T-helper 17 cell (primary cell): ENCODE measurements at places on chromosomes 6 and 20. TPM values are rescaled to one million over a fixed set of nuclear protein-coding genes. Genes with fewer than 3 reads are reported as not detected.

GPR63 gene
- total RNA-seq, result 0.80 TPM

ROS1 gene
- not detected for total RNA-seq

SNAP25 gene
- not detected for total RNA-seq

LY6G5C gene
- 4.6 TPM for total RNA-seq

GRCh38 chr6:135322427-135323201 lies 141.5 kb downstream of the MYB start:
- H3K27ac ChIP-seq, result no peak overlapping the region
- no peak overlapping the region for H3K4me3 ChIP-seq
- H3K27me3 ChIP-seq, result no peaks in the 10 kb centered on the region
- no peak for DNase-seq

GRCh38 chr6:29680904-29681303 lies at the start of gene ZFP57:
ZFP57 (minus strand) TSS chr6:29681152; CDS start chr6:29677003, 4,149 bp downstream.
- H3K36me3 ChIP-seq, result no peaks in the 10 kb centered on the region
- H3K27me3 ChIP-seq, result peaks cover 14% of the 10 kb centered on the region
- H3K27ac ChIP-seq, result peak within 1 kb of the TSS; percentile 47
- no peak for DNase-seq
- H3K4me1 ChIP-seq, result peaks cover 17% of the 10 kb centered on the region

DNA sequence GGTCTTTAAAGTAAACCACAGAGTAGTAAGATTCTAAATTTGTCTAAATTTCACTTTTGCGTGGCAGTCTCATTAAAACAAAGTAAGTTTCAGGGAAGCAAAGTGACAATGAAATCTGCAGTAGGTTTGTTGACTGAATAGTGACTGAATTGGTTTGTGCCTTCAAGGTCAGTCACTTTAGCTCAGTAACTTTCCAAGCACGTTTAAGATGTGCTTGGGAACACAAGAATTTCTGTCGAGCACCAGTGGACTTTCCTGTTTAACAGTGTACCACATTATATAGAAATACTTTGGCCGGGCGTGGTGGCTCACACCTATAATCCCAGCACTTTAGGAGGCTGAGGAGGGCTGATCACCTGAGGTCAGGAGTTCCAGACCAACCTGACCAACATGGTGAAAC lies 1.7 kb upstream of the CD24 start:
- no peak for DNase-seq
- peaks cover 58% of the 10 kb centered on the region for H3K27me3 ChIP-seq
- H3K4me3 ChIP-seq, result no peak overlapping the region
- no peaks in the 10 kb centered on the region for H3K36me3 ChIP-seq

DNA sequence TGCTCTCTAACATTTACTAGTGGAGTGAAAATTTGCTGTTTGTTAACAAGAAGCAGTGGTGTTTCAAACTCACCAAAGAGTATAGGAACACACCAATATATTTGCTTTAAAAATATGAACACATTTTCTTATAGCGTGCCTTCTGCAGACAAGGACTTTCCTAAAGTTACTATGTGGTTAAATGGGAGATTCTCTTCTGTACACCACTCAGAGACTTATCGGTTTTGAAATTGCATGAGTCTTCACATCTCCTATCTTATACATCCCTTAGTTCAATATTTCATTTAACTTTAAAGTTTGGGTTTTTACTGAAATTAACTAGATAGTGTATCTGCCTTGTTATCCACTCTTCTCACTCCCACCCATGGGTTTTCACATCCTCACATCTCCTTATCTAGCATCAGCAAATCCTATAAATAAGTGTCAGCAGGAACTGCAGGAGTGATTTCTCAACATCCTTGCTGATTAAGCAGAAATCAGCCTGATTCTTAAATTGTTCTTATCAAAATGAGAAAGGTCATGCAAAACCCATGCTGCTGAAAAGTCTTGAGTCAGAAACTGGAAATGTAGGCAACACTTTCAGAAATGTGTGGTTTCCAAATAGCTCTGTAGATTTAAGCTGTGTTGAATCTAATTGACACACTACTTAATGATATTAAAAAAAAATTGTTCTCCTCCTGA lies 1075.6 kb upstream of the GJE1 start:
- no peaks in the 10 kb centered on the region for H3K4me1 ChIP-seq
- no peaks in the 10 kb centered on the region for H3K27me3 ChIP-seq
- H3K4me3 ChIP-seq, result no peak overlapping the region
- H3K27ac ChIP-seq, result no peak overlapping the region
- DNase-seq, result no peak

DNA sequence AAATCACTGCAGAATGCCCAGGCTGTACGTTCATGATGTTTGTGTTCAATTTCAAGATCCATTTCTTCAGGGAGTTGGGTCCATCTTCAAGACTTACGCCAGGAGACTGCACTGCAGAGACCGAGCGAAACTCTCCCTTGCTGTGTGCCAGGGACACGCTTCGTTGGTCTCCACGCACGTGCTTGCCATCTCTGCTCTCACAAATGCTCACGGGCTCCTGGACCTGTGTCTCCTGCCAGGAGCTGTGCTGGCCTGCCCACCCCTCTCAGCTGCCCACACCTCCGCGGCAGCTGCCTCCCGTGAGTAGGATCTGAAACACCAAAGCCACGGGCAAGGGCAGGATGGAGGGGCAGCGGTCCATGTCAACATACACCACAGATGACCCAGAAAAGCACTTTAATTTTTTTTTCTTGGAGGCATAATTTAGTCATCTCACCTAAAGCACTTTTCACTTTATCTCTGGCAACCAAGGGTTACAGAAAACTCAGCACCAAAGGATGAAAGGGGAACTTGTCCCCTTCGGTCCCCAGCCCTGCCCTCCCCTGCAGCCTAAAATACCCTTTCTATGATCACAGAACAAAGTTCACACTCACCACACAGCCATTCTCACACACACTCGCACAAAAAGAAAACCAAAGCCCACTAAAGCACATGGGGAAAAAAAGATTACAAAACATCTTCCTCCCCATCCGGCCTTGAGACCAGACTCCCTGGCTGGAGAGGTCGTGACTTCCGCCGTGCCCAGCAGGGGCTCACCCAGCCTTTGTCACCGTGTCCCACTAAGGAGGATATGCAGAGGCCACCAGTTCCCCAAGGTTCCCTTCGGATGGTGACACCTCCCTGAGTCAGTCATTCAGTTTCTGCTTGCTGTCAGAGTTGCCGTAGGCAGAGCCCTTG lies 137.9 kb downstream of the AGPAT4 start:
- no peaks in the 10 kb centered on the region for H3K27me3 ChIP-seq
- H3K4me3 ChIP-seq, result peak overlapping the region; percentile 15

GRCh38 chr6:84756466-84756865 lies 7.9 kb downstream of the TBX18 start:
- H3K4me3 ChIP-seq, result no peak overlapping the region
- no peaks in the 10 kb centered on the region for H3K4me1 ChIP-seq
- peaks cover 9% of the 10 kb centered on the region for H3K27me3 ChIP-seq
- no peaks in the 10 kb centered on the region for H3K36me3 ChIP-seq

- peak overlapping the region; percentile 53 for H3K27ac ChIP-seq
- no peaks in the 10 kb centered on the region for H3K27me3 ChIP-seq
- peaks cover 56% of the 10 kb centered on the region for H3K4me1 ChIP-seq
- H3K36me3 ChIP-seq, result peaks cover 12% of the 10 kb centered on the region
- no peak for DNase-seq
Measured at GRCh38 chr20:31704225-31705119, 18.2 kb downstream of the BCL2L1 start.

- H3K27ac ChIP-seq, result no peak overlapping the region
- no peak overlapping the region for H3K4me3 ChIP-seq
- no peaks in the 10 kb centered on the region for H3K4me1 ChIP-seq
- no peak for DNase-seq
- H3K27me3 ChIP-seq, result no peaks in the 10 kb centered on the region
Measured at GRCh38 chr20:15760001-15760621, 813.1 kb downstream of the KIF16B start.
